CD4-positive, CD25-positive, alpha-beta regulatory T cell (primary cell): ENCODE measurements at places on chromosomes 11 and 22. TPM values are rescaled to one million over a fixed set of nuclear protein-coding genes. Genes with fewer than 3 reads are reported as not detected.

The TPBGL gene
- 0.12 TPM for total RNA-seq

The RIMBP3B gene
- not detected for total RNA-seq

The CLTCL1 gene
- 0.20 TPM for total RNA-seq

The ZDHHC5 gene
- 49.8 TPM for total RNA-seq

The DGAT2 gene
- 0.42 TPM for total RNA-seq

The MMP10 gene
- not detected for total RNA-seq

The OR5F1 gene
- not detected for total RNA-seq

The TUB gene
- 0.27 TPM for total RNA-seq

The OR8D1 gene
- total RNA-seq, result not detected

The OR2AT4 gene
- not detected for total RNA-seq

The DRD2 gene
- not detected for total RNA-seq

The HEPACAM gene
- not detected for total RNA-seq

The MMP8 gene
- not detected for total RNA-seq

The CACNA1I gene
- 10.6 TPM for total RNA-seq

The SEZ6L gene
- not detected for total RNA-seq

The LINC01488 gene
- not detected for total RNA-seq

The OR4S2 gene
- total RNA-seq, result not detected

The RTCB gene
- total RNA-seq, result 39.0 TPM

The GRIA4 gene
- not detected for total RNA-seq

The FBLN1 gene
- 0.49 TPM for total RNA-seq

The ISX gene
- total RNA-seq, result not detected

The BMAL1 gene
- total RNA-seq, result 104 TPM

The LGR4 gene
- 2.7 TPM for total RNA-seq

The RBFOX2 gene
- 0.52 TPM for total RNA-seq

The SLCO2B1 gene
- not detected for total RNA-seq

The MS4A15 gene
- not detected for total RNA-seq

The DAGLA gene
- 0.94 TPM for total RNA-seq

The CHRM4 gene
- 2.8 TPM for total RNA-seq

The LRRC75B gene
- not detected for total RNA-seq

The TLCD5 gene
- total RNA-seq, result 0.42 TPM
